ENCODE measurements at places on chromosomes 7 and 10.

DNA sequence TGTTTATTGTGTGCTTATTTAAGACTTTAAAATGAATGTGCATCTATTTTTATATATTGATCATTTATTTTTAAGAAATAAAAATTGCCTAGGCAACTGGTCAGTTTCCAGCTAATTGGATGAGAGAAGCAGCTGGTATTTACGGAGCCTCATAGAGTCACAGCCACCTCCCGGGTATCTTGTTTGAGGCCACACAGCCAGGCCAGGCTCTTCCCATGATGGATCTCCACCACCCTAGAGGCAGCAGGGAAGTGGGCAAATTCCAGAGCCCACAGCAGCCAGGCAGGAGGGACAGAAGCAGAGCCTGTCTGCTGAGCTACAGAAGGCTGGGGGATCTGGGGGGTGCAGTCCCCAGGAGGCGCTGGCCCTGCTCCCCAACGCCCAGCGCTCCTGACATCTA lies 61.6 kb downstream of the CLEC2L start:
- DNase-seq: no peak

DNA sequence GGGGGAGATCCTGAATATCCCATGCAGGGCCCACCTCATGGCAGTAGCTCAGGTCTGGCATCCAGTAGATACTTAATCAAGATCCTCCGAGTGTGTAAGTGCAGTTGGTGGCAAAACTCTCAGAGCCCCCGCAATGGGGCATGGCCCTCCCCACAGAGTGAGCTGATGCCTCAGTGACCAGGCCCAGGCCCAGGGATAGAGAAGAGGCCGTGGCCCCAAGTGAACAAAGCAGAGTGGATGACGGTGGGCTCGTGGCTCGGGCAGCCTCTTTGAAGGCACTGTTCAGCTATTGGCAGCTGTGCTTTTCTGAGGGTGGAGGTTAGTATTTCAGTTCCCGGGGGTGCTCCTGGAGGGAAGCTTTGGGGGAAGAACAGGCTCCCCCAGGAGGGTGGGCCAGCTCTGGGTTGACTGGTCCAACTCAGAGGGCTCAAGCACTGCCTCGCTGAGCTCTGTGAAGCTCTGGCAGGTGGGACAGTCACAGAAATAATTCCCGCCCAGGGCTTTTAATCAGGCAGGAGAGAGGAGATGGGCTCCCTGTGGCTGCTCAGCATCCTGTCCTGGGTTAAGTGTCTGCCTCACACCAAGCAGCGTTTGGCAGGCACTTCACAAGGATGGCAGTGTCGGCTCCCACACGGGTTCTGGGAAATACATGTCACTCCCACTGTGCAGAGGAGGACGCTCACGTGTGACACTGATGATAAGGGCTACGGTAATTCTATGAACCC lies 583.6 kb downstream of the TCERG1L start:
- DNase-seq: no peak

- no peak for DNase-seq
Observed at GRCh38 chr7:30996883-30997282, 33.1 kb downstream of the GHRHR start.

DNA sequence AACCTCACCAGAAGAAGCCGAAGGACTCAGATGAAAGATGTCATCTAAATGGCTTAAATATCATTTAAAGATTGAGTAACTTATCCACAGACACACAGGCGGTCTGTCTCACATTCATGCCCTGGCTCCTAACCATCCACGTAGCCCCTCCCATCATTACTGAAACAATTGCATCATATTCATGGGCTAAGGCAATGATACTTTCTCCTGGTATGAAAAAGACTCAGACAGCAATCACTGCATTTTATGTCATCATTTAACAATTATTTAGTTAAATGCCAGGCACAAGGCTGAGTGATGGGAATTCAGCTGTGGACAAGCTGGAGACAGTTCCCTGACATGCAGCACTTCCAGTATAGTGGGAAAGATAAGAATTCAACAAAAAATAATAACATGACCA lies 11.2 kb upstream of the TECTB start:
- no peak for DNase-seq

- DNase-seq: no peak
Observed at GRCh38 chr7:157005456-157006204, 4.8 kb downstream of the MNX1 start.

- DNase-seq: no peak
Observed at GRCh38 chr7:33716581-33717477, 188.5 kb upstream of the BMPER start.

DNA sequence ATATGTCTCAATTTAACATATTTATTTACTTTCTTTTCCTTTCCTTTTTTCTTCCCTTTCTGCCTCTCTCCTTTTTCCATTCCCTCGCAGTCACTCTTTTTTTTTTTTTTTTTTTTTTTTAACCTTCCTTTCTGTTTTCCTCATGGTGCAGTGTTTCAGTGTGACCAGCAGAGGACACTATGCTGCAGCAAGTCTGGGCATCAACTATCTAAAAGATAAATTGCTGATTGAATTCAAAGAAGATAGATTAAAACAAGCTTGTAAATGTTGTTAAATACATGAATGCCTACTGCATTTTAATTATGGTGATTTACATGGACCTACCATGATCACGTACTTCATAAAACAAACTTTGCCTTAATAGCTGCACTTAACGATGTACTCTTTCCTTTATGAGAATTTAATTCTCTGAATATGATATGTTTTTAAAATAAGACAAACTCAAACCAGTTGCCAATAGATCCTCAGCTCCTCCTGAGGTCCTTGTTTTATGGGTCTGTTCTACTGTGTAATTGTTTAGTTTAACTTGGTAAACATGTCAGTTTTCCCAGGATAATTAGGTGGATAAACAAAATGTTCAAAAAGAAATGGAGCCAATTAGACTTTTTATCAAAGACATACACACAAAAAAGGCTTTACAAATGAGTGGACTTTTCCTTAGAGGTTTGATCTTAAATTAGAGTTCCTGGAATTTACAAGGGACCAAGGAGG lies 101.0 kb upstream of the AGR3 start:
- no peak for DNase-seq

- no peak for DNase-seq
Observed at GRCh38 chr10:3881622-3882021, 96.6 kb upstream of the KLF6 start.

DNA sequence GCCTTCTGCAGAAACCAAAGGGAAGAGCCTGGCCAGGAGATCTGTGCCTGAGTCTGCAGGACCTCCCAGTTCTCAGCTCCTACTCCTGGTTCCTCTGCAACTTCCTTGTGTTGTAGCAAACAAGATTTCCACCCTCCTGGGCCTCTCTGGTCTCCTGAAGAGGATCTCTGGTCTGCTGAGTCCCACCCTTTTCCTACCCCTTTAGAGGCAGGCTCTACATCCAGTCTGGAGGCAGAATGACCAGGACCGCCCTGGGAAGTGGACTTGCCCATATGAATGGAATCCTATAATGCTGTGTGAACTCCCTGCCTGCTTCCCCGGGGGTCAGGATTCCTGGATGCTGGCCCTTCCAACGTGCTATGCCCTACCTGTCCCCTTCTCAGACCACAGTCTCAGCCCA lies 3.2 kb downstream of the DENND2A start:
- no peak for DNase-seq

GRCh38 chr7:17144322-17144721 lies 154.1 kb upstream of the AHR start:
- DNase-seq: peak; percentile 61

DNA sequence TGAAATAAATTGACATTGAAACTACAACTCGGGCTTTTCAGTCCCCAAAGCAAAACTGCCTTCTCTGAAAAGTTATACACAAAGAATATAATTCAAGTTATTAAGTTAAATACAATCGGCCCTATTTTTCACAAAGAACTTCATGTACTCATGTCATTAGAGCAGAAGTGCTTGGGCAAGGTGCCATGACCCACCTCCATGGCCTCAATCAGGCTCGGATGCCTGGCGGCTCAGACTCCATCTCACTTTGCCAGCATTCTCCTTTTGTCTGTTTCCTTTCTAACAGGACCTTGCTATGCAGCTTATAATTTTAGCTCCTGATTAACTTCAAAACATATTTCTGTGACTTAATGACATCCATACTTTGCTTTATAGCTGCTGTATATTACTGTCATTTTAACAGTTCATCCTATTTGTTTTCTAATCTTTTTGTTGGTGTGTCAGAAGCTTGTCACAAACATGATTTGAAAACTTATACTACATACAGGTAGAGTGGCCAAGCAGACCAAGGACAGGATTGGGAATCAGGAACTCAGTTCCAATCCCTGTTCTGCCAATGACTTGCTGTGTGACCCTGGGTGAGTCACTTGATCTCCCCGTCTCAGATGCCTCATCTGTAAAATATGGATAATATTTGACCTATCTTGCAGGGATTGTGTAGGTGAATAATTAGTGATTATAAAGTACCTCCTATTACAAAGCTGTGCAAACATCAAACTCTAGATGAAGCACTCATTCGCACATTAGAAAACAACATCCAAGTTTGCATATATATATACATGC lies 60.8 kb upstream of the ITGA8 start:
- DNase-seq: no peak

- DNase-seq: no peak
Observed at GRCh38 chr7:131026297-131027000, 292.4 kb upstream of the KLF14 start.

- no peak for DNase-seq
Observed at GRCh38 chr7:13047061-13047460, 359.6 kb downstream of the ARL4A start.

DNA sequence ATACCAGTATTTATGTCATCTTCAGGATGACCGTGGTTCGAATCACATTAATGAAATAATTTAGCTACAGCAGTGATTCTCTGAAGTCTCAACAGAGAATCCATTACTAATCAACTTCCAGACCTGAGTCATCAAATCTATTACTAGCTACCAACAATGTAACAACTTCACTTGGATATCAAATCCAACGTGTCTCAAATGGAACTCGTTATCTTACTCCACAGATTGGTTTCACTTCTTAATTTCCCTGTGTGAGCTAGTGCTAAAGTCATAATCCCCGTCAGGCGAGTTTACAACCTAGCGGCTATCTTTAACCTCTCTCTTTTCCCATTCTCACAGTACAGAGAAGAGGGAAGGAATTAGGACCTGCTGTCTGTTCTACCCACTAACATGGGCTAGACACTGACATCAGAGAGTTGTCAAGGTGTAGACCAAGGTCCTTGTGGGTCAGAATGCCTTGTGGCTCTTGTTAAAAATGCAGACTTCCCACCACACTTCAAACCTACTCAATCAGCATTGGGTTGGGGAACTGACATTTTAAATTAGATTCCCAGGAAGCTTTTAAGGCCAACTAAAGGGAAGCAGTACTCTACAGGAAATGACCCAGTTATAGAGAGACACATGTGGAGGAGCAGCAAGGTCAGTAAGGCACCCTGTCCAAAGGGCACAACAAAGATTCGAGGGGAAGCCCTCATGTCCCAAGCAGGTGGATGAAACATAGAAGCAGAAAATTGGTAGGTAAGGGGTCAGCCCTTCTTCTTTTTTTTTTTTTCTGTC lies 57.3 kb upstream of the GSAP start:
- no peak for DNase-seq

- no peak for DNase-seq
Observed at GRCh38 chr10:99775850-99776249, 6.6 kb upstream of the ABCC2 start.

DNA sequence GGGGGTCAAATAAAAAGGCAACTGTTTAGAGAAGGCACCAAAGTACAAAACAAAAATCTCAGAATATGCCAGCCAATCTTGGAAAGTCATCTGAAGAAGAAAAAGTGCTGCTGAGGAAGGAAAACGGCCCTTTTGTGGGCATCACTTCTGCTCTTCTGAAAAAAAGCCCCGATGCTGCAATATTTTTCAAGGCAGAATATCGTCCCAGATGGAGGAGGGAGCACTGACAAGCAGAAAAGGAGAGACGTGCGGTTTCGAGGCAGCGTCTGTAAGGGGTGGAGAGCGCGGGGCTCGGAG lies 959 bp upstream of the ATRNL1 start:
- no peak for DNase-seq

DNA sequence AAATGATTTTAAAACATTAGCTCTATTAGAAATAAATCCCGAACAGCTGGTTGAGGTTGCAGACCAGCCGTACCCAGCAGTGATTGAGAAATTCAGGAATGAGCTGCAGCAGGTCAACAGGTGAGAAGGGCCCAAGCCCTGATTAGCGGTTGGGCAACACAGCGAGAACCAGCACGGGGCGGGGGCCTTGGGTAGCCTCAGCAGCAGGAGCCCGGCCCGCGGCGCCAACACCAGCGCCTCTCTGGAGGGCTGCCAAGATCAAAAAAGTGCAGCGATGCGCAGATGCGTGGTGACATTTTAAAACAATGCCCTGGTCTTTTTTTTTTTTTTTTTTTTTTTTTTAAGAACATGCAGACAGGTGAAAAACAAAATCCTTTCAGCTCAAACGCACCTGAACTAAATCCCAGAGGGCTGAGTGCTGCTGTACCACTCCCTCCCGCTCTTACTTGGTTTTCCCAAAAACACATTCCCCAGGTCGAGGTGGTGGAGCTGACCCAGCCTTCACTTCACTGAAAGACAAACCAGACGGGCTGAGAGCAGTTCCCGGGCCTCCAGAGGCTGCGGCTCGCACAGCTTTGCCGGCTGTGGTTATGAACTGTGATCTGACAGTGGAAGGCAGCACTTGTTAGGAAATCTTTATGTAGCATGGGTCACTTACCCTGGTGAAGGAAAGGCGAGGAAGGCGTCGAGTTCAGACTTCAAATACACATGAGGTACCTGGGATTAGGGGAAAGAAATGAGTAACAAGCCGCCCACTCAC lies 579.4 kb downstream of the SDK1 start:
- DNase-seq: no peak

- DNase-seq: no peak
Observed at GRCh38 chr7:129875745-129876411, 76.9 kb downstream of the UBE2H start.

GRCh38 chr7:155166673-155167370 lies 96.7 kb downstream of the HTR5A start:
- DNase-seq: no peak
